Muscle of arm (tissue), 14 donors: ENCODE measurements at places on chromosomes 3 and 15. TPM values are rescaled to one million over a fixed set of nuclear protein-coding genes. Genes with fewer than 3 reads are reported as not detected.

The TM6SF1 gene
- 22.6 TPM for polyA plus RNA-seq

- no peak for DNase-seq
Observed at GRCh38 chr3:145735631-145736030, 425.4 kb downstream of the PLOD2 start.

GRCh38 chr3:3586336-3586735, 212.9 kb upstream of the LRRN1 start:
- no peak for DNase-seq

DNA sequence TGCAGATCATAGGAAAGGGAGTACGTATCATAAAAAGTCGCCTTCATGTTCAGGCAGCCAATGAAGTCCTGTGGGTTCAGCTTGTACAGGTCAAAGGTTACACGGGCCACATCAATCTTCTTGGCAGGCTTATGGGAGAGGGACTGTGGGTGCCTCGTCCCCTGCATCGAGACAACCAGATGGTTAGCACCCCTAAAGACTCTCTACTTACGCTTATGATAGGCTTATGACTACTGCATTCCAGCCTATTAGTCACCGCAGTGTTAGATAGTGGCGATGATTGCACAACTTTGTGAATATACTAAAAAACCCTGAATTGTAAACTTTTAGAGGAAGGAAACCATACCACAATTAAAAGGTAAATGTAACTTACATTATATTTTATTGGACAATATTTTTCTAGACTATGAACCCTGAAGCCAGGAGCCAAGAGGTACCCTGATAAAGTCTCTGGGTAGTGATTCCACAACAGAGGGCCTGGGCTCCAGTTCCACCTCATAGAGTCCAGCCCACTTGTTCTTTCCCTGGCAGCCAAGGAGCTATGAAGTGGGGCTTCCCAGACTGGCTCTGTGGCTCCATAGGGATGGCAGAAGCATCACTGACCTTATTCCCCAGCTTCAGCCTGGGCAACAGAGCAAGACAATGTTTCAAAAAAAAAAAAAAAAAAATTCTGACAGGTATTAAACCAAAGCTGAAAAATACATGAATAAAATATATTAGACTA, 2.5 kb upstream of the FANCD2 start:
- DNase-seq: no peak

DNA sequence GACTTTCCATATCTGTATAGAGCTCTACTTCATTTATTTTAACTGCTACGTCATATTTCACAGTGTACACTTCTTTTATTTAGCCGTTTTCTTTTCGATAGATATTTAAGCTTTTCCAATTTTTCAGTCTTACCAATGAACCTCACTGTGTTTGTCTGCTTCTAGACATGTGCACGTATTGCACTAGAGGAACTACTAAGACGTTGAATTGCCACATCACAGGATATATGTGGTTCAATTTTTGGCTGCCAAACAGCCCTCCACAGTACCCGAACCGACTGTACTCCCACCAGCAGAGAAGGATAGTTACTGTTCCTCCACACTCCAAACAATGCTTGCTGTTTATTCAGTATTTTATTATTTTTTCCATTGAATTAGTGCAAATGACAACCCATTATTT, 2.0 kb downstream of the NR1I2 start:
- DNase-seq: no peak

DNA sequence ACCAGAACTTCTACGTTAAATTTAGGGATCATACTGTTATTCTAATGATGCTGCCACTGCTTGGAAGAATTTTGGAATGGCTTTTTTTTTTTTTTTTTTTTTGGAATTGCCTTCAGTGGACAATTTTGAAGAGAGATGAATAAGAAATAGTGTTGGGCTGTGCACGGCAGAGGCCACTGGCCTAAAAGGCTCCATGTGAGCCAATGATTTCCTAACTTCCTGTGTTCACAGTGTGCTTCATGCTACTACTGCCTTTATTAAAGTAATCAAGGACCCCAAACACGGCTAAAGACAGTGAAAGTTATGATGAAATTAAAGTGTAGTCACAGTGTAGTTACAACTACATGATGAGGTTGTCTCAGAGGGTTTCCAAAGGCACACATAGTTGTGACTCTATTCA, 100.8 kb upstream of the TNFAIP8L3 start:
- DNase-seq: no peak

GRCh38 chr3:52555056-52555455, 18.7 kb downstream of the UQCC5 start:
- no peak for DNase-seq

The CCDC54 gene
- polyA plus RNA-seq: not detected

- no peak for DNase-seq
Observed at GRCh38 chr3:47910777-47911440, 105.3 kb downstream of the MAP4 start.

GRCh38 chr3:190239325-190239724, 82.9 kb downstream of the CLDN1 start:
- no peak for DNase-seq

GRCh38 chr15:92468991-92469390, 75.3 kb downstream of the ST8SIA2 start:
- DNase-seq: no peak

GRCh38 chr3:107913701-107914100, 177.1 kb downstream of the CD47 start:
- no peak for DNase-seq

GRCh38 chr3:131933665-131934064, 101.1 kb downstream of the CPNE4 start:
- DNase-seq: no peak

The IREB2 gene
- 54.8 TPM for polyA plus RNA-seq

GRCh38 chr3:129304146-129304961, 25.7 kb downstream of the HMCES start:
- no peak for DNase-seq

- no peak for DNase-seq
Observed at GRCh38 chr15:91624353-91624968, 229.0 kb upstream of the SLCO3A1 start.

GRCh38 chr15:91716536-91716935, 137.0 kb upstream of the SLCO3A1 start:
- no peak for DNase-seq

DNA sequence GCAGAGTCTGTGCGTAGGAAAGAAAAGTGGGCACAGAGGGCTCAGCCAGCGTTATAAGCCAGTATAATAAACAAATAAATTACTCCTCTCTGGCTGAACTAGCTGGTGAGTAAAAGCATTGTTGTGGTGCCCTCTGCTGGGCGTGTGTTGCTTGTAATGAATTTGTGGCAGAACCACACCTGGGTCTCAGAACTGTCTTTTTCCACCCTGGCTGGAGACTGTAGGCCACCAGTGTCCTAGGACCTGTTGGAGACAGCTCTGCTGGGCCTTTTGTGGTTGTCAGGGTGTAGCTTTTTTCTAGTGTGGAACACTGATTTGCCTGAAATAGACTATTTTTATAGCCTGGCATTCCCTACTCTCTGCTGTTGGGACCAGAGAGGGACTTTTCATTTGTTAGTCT, 130.5 kb upstream of the EIF1B start:
- peak; percentile 74 for DNase-seq

- DNase-seq: no peak
Observed at GRCh38 chr15:48089702-48090101, 31.1 kb upstream of the SLC24A5 start.

- DNase-seq: peak; percentile 45
Observed at GRCh38 chr15:99729920-99730319, 3.3 kb downstream of the LYSMD4 start.

The KAT2B gene
- 20.4 TPM for polyA plus RNA-seq

The DGKG gene
- 1.7 TPM for polyA plus RNA-seq

GRCh38 chr3:46675426-46675825, 18.1 kb downstream of the ALS2CL start:
- no peak for DNase-seq

DNA sequence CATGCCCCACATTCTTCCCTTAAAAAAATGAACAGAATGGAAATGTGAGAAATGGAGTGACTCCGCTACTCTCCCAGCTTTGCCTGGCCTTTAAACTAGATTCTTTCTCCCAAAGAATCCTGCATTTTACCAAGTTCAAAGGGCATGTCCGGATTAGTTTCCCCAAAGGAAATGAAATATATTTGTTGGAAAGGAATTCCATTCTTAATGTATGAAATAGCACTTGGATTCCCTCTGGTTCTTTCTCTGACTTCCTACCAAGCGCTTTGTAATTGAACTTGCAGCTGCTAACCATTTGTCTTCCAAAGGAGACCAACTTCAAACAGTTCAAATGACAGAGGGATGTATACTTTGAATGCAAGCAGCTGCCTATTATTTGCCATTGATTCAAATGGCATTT, 18.9 kb downstream of the MAP2K1 start:
- peak; percentile 73 for DNase-seq

GRCh38 chr15:93141371-93141794, 52.4 kb upstream of the RGMA start:
- DNase-seq: no peak

The FOXL2 gene
- not detected for polyA plus RNA-seq

DNA sequence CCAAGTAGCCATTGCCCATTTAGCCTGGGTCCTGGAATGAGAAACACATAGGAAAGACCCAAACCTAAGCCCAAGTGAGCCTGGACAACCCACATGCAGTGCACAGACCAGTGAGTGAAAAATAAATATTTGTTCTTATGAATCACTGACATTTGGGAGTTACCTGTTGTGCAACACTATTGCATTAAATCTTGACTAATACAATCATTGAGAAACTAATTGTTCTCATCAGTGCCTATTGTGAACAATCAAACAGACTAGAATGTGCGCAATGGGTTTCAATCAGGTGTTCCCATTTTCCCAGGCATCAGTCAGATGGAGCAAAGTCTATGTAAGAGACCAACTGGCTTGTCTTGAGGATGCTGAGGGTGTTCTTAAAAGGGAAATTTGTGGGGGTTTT, 54.7 kb upstream of the CNOT10 start:
- DNase-seq: no peak

DNA sequence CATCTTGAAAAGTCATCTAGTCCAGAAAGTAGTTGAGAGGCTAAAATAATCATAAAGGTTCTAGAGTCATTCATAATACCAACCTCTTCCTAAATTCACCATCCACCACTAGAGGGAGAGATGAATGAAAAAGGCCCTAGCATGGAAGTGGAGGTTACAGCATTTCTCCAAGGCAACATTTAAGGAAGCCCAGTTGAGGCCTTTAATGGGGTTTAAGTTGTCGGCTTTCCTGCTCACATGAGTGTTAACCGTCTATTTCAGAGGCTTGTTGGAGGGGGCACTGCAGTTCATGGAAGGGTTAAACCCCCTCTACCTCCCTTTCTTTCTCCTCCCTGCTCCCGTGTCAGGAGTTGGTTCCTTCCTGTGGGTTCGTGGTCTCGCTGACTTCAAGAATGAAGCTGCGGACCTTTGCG, 3.8 kb upstream of the SLCO3A1 start:
- no peak for DNase-seq

GRCh38 chr3:43243590-43244587, 42.5 kb upstream of the SNRK start:
- DNase-seq: no peak

The FAM81A gene
- not detected for polyA plus RNA-seq

- DNase-seq: no peak
Observed at GRCh38 chr3:143793971-143794370, 54.3 kb downstream of the SLC9A9 start.

DNA sequence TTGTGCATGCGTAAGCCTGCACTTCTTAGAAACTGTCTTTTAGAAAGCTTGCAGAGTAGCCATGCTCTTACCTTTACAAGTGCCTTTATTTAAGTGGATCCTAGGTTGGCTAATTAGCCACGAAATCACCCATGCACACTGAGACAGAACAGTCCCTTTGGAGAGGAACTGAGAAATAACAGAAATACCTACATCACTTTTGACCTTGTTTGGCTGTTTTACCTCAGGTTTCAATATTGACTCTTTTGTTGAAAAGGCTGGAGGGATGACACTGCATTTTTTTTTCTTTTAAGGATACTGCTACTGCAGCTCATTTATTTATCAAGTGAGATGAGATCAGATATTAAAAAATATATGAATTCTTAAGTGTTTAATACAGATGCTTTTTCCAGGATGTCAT, 155.6 kb upstream of the GOLIM4 start:
- DNase-seq: no peak

The PLSCR5 gene
- polyA plus RNA-seq: not detected

GRCh38 chr3:120903221-120903620, 4.8 kb upstream of the STXBP5L start:
- no peak for DNase-seq

GRCh38 chr3:31629054-31629453, 96.3 kb downstream of the STT3B start:
- no peak for DNase-seq

- no peak for DNase-seq
Observed at GRCh38 chr15:65752151-65752700, 39.9 kb downstream of the DENND4A start.

The CEP19 gene
- 2.0 TPM for polyA plus RNA-seq

DNA sequence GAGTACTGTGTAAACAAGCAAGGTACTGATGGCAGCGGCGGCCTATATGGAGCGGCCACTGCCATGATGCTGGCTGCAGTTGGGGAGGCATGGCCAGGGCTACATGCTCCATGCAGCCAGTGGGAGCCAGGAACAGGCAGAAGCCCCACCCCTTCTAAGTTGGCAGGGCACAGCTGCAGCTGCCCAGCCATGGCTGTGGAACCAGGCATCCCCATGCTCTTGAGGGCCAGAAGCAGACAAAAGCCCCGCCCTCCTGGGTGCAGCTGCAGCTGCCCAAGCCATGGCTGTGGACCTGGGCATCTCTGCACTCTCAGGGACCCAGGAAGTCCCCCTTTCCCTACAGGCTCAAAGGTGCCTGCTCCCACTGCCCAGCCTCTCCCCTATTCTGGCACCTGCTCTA, 150.9 kb downstream of the FMN1 start:
- no peak for DNase-seq

DNA sequence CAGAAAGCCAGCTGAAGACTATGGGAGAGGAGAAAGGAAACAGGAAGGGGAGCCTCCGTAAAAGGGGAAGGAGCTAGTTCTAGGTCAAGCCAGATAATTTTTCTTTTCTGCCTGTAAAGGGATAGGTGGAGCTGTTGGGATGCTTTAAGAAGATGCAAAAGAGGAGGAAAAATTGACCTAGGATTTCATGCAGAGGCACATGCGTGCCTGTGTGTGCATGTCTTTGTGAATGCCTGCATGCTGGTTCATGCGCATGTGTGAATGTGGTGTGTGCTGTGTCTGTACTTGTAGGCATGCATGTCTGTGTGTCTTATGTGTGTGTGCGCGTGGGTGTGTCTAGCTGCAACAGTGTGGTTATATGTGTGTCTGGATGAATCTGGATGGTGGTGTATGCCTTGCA, 27.3 kb downstream of the CCDC33 start:
- no peak for DNase-seq

GRCh38 chr3:188171682-188172467, 17.9 kb downstream of the LPP start:
- DNase-seq: no peak

GRCh38 chr3:101216710-101217465, 103.5 kb downstream of the IMPG2 start:
- peak; percentile 34 for DNase-seq

DNA sequence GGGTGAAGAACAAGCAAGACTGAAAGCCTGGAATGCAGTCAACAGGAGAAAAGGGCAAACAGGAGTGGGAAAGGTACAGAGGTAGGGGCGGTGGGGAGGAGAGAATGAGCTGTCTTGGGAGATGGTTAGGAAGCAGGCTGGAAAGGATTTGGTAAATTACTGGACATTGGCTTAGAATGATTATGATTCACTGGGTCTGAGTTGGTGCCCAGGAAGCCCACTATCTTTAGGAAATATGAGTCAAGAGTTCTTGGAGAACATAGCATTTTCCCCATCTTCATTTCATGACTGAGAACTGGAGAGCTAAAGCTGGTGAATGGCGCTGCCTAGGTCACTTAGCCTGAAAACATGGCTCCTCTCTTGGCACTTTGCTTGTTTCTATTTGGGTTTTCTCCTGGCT, 74.7 kb upstream of the C3orf80 start:
- DNase-seq: no peak

The OXTR gene
- 12.1 TPM for polyA plus RNA-seq

The GFM1 gene
- 42.2 TPM for polyA plus RNA-seq

The CD86 gene
- polyA plus RNA-seq: 3.7 TPM

The C3orf22 gene
- polyA plus RNA-seq: not detected
